Inflammatory macrophage treated with lipopolysaccharide for 4 hours (primary cell): ENCODE measurements at places on chromosomes 2 and 18.

GRCh38 chr2:166881177-166881576 lies 7.1 kb upstream of the XIRP2 start:
- DNase-seq = no peak

GRCh38 chr18:25039781-25040180 lies 312.2 kb downstream of the ZNF521 start:
- DNase-seq = no peak

- no peak for DNase-seq
Measured at GRCh38 chr18:78822949-78823285, 156.7 kb upstream of the SALL3 start.

DNA sequence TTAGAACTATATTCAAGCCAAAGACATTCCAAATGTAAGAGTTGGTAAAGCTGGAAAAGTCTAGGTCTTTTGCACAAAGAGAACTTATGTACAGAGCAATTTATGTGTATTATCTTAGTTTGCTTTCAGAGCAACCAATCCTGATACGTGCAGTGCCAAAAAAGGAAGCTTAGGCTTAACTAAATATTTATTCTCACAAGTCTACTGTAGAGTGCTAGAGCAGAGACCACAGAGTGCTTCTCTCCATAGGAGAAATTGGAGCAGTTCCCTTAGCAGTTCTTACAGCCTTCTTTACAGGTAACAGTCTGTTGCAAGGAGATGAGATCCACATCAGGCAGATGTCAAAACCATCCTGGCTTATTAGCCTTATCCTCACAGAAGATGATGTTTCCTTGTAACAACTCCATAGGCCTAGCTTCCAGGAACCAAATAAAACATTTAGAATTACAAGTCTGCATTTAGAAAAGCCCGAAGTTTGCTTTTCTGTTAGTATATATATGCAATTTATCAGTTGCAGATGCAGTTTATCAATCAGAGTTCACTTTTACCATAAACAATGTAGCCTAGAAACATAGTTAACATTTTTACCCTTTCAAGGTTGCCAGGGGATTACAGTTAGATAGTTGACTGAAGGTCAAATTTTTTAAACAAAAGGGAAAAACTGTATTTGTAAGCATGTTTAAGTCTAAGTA lies 250.6 kb upstream of the KCNJ3 start:
- DNase-seq = no peak

- DNase-seq = no peak
Measured at GRCh38 chr18:51724790-51725721, 527.6 kb upstream of the MEX3C start.
